Panc1 (cell line): ENCODE measurements at places on chromosomes 16 and 17.

GRCh38 chr17:82338858-82339633 lies 5.5 kb upstream of the SECTM1 start:
- no peak for DNase-seq

DNA sequence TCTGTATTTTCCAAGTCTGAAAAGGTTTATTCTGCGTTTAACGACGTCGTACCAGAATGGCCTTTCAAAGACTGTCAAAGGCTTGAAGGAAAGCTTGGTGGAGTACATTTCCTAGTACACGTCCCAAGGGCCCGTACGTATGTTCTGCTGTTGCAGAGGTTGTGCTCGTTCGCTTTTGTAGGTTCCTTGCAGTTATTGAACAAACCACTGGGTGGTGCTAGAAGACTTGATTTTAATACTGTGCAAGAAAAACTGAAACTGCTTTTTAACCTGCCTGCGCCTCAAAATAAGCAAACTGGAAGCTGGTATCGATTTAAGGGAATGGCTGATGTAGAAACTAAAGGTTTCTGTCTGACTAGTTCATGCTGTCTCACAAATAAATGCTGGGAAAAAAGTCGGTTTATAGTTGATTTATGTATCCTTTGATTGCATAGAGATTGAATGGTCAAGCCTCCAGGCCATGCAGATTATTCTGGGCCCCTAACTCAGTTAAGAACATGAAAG lies 54.6 kb downstream of the USP10 start:
- DNase-seq = no peak

DNA sequence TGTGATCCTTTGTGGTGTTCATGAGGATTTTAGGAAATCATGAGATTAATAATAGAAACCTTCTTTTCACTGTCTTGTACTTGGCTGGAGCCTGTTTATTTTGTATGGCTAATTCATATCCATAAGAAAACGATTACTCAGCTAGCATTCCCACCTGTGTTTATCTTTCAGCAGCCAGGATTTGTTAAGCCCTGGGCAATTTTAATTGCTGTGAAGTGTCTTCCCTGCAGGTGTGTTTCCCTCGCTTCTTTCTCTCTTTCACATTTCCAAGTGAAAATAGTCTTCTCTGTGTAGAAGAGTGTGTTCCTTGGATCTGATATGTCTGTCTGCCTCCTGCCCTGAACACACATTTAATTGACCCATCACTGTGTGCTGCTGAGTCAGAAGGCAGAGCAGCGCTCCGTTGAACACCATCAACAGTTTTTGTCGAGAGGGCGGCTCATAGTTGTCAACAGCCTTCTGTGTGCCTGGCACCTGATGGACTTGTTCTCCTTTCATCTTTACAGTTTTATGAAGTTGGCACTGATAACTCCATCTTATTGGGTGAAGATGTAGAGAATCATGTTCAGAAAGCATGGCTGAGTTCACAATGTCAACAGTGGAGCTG lies 83.2 kb downstream of the SPECC1 start:
- DNase-seq = no peak

- no peak for DNase-seq
Measured at GRCh38 chr17:40328386-40328766, 19.4 kb downstream of the RARA start.

DNA sequence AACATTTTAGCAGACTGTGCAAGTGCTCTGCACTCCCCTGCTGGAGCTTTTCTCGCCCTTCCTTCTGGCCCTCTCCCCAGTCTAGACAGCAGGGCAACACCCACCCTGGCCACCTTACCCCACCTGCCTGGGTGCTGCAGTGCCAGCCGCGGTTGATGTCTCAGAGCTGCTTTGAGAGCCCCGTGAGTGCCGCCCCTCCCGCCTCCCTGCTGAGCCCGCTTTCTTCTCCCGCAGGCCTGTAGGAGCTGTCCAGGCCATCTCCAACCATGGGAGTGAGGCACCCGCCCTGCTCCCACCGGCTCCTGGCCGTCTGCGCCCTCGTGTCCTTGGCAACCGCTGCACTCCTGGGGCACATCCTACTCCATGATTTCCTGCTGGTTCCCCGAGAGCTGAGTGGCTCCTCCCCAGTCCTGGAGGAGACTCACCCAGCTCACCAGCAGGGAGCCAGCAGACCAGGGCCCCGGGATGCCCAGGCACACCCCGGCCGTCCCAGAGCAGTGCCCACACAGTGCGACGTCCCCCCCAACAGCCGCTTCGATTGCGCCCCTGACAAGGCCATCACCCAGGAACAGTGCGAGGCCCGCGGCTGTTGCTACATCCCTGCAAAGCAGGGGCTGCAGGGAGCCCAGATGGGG lies 3.1 kb downstream of the GAA start:
- no peak for DNase-seq

- no peak for DNase-seq
Measured at GRCh38 chr17:82272495-82273326, 789 bp downstream of the CSNK1D start.

GRCh38 chr16:48367441-48368049 lies 17.7 kb downstream of the SIAH1 start:
- no peak for DNase-seq

DNA sequence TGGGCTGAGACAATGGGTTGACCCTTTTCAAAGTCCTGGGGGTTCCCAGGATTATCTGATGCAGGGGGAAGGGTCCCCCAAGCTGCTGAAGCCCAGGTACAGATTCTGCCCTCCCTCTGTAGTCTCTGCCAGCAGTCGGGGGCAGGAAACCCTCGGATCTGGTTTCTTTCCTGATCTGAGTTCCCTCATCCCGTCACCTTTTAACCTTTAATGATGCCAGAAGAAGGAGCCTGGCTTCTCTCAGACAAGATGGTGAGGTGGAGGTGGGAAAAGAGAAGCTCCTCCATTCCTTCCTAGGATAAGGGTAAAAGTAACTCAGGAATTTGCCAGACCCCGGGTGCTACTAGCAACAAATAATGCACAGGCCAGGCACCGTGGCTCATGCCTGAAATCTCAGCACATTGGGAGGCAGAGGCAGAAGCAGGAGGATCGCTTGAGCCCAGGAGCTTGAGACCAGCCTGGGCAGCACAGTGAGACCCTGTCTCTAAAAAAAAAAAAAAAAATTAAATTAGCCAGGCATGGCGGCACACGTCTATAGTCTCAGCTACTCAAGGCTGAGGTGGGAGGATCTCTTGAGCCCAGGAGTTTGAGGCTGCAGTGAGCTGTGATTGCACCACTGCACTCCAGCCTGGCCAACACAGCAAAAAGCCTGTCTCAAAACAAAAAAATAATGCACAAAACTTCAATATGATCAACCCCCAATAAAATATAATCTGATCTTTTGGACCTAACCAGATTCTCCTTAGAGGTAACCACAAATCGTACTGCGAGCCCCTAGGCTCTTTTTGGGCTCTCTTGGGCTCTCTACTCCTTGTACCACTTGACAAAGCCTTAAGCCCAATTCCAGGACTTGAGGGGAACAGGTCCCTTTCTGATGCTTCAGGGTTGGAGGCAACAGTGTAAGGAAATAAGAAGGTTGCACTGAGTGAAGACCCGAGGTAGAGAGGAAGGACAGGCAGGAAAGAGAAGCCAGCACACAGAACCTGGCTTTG lies 5.7 kb downstream of the CDC42EP4 start:
- no peak for DNase-seq
